ENCODE measurements at places on chromosomes 2 and 18.

- DNase-seq, result no peak
Observed at GRCh38 chr2:95024371-95024770, 1.1 kb upstream of the MAL start.

GRCh38 chr2:12727641-12728040, 10.9 kb downstream of the TRIB2 start:
- DNase-seq, result no peak

DNA sequence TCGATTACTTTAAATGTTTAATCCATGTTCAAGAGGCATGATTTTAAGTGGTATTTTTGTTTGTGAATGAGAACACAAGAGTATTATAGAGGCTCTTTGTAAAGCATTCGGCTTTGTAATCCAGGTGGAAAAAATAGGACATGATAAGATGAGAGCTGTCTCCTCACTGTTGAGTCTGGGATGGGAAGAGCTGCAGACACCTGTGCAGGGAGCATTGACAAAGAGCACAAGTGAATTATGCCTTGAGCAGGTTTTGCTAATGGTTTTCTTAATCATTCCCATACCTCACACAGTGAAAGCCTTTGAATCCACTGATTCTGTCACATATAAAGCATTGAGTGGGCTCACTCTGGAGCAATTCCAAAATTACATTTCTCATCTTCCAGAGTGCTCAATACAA, 9.6 kb downstream of the COL6A3 start:
- DNase-seq, result no peak

GRCh38 chr18:63947051-63947790, 1.9 kb upstream of the HMSD start:
- no peak for DNase-seq

DNA sequence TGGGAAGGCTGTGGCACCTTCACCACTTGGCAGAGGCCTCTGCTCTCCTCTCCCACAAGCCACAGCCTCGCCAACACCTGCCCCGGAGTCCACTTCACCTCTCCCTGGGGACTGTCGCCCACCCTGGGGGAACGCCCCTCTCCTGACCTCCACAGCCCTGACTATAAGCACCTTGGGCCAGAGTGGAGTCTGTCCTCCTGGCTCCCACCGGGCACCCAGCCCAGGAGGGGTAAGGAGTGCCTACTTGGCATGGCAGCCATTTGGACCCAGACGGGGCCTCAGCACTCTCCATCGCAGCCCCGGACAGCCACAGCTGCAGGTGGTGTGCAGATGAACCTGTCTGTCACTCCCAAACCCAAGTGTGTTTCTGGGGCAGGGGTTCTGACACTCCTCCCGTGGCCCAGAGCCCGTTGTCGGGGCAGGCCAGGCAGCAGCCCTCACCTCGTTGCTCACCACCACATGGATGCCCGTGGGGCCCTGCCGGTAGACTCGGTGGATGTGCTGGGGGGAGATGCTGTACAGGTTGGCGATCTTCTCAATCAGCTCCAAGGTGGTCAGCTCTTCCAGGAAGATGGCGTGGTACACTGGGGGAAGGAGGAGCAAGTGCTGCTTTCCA, 53.5 kb downstream of the TFCP2L1 start:
- DNase-seq, result no peak

DNA sequence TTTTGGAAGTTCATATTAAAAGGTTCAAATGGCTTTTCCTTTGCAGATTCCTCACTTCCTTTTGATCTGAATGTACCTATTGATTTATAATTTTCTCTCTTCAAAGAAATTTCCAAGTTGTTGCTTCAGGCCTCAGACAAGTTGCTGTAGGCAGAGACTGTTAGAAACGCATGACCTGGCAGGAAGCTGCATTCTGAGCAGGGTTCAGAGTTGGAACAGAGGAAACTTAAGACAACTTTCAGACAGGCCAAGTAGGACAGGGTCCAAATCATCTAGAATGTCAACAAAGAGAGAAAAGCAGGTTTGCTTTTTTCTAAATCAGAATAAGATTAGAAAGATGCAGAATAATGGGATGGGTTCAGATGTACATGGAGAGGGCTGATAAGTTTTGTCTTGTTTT, 416.3 kb downstream of the LRP1B start:
- DNase-seq, result no peak

GRCh38 chr2:235041221-235041917, 89.6 kb downstream of the SH3BP4 start:
- no peak for DNase-seq

DNA sequence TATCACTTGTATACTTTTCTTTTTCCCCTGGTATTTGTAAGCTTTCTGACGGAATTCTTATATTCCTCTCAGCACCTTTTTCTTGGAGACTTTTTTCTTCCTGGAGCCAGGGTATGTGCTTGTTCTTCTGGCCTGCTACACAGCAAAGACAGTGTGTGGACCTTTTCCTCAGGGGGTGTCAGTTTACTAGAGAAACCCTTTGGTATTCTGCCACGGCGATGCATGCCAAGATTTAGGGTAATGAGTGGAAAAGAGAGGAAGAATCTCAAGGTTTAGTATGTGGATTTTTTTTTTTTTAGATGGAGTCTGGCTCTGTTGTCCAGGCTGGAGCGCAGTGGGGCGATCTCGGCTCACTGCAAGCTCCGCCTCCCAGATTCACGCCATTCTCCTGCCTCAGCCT, 152.2 kb downstream of the PHLPP1 start:
- DNase-seq, result no peak

DNA sequence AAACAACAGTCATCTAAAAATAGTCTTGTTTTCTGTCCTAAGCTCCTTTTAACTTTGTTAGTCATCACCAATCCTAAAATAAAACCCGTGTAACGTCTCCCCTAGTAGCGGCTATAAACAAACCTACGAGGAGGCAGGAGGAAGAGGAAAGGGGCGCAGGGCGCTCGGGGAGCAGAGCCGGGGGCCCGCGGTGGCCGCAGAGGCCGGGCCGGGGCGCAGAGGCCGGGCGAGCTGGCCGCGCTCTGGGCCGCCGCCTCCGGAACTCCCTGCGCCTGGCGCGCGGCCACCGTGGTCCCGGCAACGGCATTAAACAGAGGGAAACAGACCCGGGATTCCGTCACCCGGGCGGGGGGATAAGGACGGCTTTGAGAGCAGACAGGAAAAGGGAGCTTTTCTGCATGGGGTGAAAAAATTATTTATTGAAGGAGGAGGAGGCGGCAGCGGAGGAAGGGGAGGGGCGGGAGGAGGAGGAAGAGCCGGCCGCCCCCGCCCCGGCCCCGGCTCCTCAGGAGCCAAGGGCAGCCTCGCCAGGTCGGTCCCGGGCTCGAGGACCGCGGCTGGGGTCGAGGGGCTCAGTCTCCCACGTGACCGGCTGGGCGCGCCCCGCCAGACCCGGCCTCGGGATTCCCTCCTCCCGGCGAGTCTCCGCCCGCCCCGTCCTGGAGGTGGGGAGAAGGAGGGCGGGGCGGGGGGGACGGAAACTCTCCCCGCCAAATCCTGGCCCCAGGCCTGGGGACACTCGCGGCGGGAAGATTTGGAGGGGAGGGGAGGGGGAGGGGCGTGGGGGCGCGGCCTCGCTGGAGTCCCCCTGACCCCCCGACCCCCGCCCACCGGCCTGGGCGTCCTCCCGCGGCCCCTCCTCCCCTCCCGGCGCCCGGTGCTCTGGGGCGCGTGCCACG, 1.8 kb upstream of the NFATC1 start:
- DNase-seq, result peak; percentile 77

DNA sequence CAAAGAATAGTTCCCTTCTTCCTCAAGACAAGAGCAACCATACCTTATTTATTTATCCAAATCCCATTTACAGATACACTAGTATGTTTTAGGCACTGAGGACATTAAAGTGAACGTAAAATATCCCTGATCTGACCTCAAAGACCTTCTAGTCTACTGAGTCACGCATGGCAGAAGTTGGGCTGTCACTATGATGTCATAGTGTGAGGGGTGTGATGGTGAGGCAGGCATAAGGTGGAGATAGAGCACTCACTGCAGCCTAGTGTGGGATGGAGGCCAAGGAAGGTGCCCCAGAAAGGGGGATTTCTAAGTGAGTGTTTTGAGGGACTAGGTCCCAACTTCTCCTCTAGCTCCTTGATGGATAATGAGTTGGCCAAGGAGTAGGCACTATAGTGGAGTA, 249.5 kb upstream of the SKOR2 start:
- DNase-seq, result no peak

- DNase-seq, result peak; percentile 44
Observed at GRCh38 chr2:223779877-223780276, 57.5 kb downstream of the AP1S3 start.

DNA sequence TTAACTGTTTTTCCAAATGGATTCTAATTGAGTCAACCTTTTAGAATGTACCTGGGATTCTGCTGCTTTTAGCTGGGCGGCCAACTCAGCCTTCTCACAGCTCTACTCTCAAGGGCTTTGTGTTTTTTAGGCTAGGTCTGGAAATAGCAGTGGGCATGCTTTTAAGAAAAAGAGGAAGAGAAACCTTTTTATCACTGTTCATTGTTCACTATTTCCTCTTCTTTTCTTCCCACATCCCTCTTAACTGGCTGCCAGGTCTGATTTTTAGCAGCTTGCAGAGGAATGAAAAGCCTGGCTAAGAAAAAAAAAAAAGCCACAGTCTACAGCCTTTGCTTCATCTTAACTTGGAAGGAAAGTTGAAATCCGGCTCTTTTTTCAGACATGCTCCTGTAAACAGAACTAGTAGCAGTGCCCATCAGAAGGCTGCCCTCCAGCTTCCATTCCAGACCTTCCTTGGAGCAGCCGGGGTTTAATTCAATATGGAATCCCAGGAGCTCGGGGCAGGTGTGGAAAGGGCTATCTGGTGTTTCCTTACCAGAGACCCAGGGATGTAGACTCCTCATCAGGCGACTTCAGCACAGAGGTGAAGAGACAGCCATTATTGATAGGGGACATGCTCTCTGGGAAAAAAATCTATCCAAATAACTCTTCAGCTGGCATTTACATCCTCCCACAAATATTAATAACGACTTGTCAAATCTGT, 230.7 kb downstream of the MYO3B start:
- no peak for DNase-seq

GRCh38 chr2:8141780-8142179, 540.1 kb upstream of the ID2 start:
- no peak for DNase-seq

DNA sequence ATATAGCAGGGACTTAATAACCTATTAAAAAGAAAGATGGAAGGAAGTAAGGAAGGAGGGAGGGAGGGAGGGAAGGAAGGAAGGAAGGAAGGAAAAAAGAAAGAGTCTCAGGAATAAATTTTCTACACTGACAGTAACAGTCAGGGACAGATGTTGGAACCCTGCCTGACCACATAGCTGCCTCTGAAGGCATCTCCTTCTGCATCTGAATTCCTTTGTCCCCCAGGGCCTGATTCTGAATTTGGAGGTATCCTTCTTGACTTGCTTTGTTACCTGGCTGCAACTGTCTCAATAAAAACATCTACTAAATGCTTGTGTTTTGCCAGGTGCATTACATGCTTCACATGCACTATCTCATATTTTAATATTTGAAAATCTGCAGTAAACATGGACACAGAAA, 17.4 kb upstream of the LRATD1 start:
- DNase-seq, result no peak

DNA sequence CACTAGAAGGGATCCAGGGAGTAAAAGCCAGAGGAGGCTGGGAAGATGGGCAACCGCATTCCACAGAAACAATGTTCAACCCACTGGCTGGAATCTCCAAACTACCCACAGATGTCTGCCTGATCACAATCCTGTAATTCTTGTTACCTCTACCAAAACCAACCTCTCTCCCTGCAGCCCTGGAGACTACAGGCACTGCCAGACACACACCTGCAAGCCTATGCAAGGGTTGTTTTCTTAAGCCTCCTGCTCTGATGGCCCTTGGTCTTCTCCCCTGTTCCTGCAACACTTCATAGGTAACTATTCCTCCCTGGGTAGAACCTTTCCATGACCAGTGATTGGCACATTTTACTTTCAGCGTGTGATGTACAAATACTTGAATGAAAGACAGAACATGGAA, 21.9 kb downstream of the ST6GAL2 start:
- DNase-seq, result no peak

DNA sequence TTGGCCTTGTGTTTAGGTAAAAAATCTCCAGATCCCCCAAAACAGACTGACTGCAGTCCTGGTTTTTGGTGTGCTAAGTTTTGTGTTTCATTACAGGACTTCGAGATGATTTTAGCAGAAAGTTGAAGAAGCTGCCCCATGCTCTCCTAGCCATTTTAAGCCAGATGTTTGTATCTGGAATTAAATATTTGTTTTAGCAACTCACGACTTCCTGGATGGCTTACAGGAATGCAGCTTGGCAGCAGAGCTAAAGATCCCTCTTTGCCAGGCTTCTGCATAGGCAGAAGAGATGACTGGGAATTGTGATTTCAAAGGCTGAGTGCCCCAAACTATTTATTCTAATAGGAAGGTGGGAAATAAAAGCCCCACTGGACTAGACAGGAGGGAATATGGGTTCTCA, 31.1 kb downstream of the ONECUT2 start:
- no peak for DNase-seq

GRCh38 chr2:26702025-26702424, 9.5 kb downstream of the KCNK3 start:
- no peak for DNase-seq

GRCh38 chr2:101253703-101254450, 1.2 kb downstream of the CNOT11 start:
- DNase-seq, result no peak

DNA sequence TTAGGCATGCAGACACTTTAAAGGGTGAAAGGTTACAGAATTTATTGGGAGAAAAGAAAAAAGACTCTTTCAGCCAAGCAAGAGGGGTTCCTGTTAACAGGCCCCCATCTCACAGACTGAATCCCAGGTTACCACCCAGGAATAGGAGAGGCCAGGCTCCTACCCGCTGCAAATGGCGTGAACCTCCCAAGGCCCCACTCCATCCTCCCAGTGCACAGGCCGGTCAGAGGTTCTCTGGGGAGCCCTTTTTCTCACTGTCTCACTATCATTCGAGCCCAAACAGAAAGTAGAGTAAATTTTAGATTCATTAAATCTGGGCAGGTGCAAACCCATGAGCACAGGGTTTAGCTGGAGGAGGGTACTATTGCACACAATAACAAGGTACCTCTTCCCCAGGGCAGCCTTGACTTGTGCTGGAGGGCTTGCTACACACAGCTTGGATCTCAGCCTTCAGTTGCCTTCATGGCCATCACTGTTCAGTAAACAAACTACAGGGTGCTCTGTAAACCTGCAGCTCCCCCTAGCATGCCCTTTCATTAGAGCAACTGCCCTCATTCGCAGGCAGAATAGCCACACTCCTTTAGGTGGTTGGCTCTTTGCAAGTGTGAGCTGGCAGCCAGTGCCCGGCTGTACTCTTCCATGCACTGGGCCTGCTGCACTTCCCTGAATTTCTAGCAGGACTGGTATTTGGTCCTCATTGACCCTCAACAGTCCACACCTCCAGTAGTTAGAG, 7.3 kb upstream of the PLEK start:
- peak; percentile 76 for DNase-seq

DNA sequence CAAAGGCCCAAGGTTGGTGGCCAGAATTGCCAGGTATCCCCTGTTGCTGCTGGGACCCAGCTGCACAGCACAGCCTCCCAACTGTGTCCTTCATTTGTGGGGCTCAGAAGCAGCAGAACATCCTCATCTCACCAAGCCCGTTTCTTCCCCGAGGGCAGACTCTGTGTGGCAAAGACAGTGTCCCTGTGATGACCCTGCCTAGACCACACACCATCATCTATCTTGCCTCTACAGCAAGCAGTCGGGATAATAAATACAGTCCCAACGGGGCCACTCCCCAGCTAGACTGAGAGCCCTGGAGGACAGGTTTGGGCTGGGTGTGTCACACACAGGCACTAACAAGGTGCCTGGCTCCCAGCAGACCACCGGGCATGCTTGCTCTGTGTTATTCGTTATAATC, 93.4 kb downstream of the PTGR3 start:
- DNase-seq, result no peak

GRCh38 chr2:58046335-58046584, 346 bp upstream of the VRK2 start:
- no peak for DNase-seq
